ENCODE measurements at places on chromosomes 2 and 18. TPM values are rescaled to one million over a fixed set of nuclear protein-coding genes. Genes with fewer than 3 reads are reported as not detected.

Gene ANKRD53
- 0.32 TPM for total RNA-seq

Gene DNMT3A
- total RNA-seq, result 50.3 TPM

Gene GALNT5
- under 0.01 TPM for total RNA-seq

Gene CBLN2
- total RNA-seq, result not detected

Gene TCF7L1
- 2.9 TPM for total RNA-seq

Gene ANO7
- 0.32 TPM for total RNA-seq

Gene CFAP221
- total RNA-seq, result 0.16 TPM

Gene CXCR4
- 130 TPM for total RNA-seq

Gene KIAA2012
- total RNA-seq, result not detected

Gene NFATC1
- total RNA-seq, result 4.2 TPM

Gene MEP1B
- 0.25 TPM for total RNA-seq

Gene ABCG8
- not detected for total RNA-seq

Gene SETBP1
- total RNA-seq, result 2.5 TPM

Gene AKAIN1
- total RNA-seq, result not detected

Gene SERPINB10
- not detected for total RNA-seq

Gene TLX2
- not detected for total RNA-seq

Gene SOWAHC
- 7.7 TPM for total RNA-seq

Gene COL4A4
- under 0.01 TPM for total RNA-seq

Gene C2orf15
- under 0.01 TPM for total RNA-seq

Gene C2orf78
- total RNA-seq, result not detected

Gene ANKRD30BL
- total RNA-seq, result not detected

Gene POMC
- 0.76 TPM for total RNA-seq

Gene ZAP70
- under 0.01 TPM for total RNA-seq

Gene NETO1
- total RNA-seq, result not detected

Gene MC4R
- total RNA-seq, result not detected

Gene STON1
- 5.4 TPM for total RNA-seq

Gene FARP2
- 17.8 TPM for total RNA-seq

Gene KCNIP3
- total RNA-seq, result under 0.01 TPM

Gene B4GALT6
- total RNA-seq, result 7.0 TPM

Gene ANTXR1
- total RNA-seq, result 1.1 TPM

Gene RIT2
- total RNA-seq, result not detected

Gene GREB1L
- 1.3 TPM for total RNA-seq

Gene LYPD1
- 3.1 TPM for total RNA-seq

Gene HOXD8
- total RNA-seq, result 12.6 TPM

Gene NOP58
- 60.8 TPM for total RNA-seq
